Thoracic aorta endothelial cell (primary cell): ENCODE measurements at places on chromosomes 2 and 18. TPM values are rescaled to one million over a fixed set of nuclear protein-coding genes. Genes with fewer than 3 reads are reported as not detected.

Gene ACMSD
- not detected in 2 replicates for total RNA-seq

Gene CAD
- 46.7 and 70.7 TPM in 2 replicates for total RNA-seq

Gene FBXO15
- 0.53 TPM in 1 of 2 replicates, not detected in the other for total RNA-seq

Gene ZBTB7C
- total RNA-seq = under 0.01 TPM in 1 of 2 replicates, not detected in the other

Gene CCDC195
- not detected in 2 replicates for total RNA-seq

Gene ASIC4
- total RNA-seq = not detected in 2 replicates
